ENCODE measurements at places on chromosomes 7 and 10.

DNA sequence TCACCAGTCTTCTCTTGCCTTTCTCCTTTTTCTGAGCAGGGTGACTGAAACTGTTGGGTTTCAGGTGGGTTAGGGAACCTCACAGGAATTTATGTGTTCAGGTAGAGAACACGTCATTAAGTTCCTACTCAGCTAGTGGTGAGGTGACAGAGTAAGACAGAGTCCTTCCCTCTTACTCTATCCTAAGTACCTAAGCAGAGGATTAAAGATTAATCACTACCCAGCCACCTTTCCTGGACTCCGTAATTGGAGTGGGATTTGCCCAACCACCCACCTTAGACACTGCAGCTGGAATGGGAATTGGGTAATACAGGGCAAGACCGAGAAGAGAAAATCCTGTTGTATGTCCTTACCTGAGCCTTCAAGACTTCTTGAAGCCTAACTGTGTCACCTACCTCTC is 158.1 kb downstream of the LRRC4 start:
- DNase-seq: no peak

DNA sequence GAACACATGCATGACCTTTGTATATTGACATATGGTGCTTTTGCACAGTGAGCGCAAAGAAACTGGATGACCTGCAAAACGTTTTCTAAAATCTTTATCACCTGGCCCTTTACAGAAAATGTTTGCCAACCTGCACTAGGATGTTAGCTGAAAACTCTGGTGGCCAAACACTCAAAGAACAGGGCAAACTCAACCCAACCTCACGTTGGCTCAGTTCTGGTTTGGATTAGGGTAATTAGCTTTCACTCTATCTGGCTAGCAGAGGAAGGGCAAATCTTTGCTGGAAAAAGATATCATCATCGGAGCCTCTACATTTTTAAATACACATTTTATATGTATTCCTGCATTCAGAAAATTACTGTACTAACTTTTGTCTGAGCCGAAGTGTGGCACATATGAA is 688.9 kb downstream of the PHTF2 start:
- DNase-seq: no peak

DNA sequence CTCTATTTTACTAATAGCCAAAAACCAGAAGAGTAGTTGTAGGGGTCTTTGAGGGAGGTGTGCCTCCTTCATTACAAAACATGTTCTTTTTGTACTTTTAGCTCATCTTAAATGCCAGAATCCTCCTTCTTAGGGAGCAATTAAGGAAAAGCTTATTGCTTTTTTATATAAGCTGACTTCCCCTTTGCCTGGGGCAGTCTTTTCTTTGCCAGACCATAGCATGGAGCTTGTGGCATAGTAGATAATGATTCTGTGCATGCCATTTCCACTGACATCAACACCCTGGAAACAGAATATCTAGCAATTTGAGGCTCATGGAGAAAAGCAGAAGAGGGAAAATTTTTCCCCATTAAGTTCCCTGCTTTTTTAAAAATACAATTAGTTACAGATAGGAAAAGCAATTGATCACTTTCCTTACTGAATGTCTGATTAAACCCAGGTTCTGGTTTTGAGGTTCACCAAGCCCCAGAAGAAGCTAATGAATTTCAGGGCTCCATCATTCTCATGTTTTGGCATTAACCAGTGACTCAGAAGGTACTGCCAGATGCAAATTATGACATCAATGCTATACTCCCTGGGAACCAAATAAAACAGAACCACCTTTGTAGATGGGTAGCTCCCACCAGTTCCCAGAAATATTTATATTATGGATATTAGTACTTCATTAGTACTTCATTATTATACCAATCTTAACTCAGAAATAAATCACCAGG is 410.6 kb downstream of the KCNMA1 start:
- DNase-seq: no peak

DNA sequence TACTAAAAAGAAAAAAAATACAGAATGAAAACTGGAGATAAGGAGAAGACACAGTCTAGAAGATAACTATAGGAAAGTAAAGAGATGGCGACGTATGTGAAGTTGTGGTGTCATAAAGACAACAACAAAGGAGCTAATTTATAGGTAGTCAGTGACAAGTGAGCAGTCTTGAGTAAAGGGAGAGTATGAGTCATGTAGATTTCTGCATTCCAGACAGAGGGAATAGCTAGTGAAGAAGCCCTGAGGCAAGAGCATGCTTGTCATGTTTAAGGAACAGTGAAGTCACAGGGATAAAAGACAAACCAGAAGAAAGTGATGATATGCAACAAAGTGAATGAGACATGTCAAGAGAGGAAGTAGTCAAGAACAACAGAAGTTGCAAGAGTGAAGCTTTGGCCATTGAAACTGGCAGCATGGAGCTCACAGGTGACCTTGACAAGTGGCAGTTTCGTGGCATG is 2.3 kb upstream of the MIOS start:
- DNase-seq: no peak

GRCh38 chr7:50303335-50304128 is 984 bp upstream of the IKZF1 start:
- DNase-seq: no peak

GRCh38 chr7:130149281-130150139 is 55.7 kb downstream of the TMEM209 start:
- no peak for DNase-seq

DNA sequence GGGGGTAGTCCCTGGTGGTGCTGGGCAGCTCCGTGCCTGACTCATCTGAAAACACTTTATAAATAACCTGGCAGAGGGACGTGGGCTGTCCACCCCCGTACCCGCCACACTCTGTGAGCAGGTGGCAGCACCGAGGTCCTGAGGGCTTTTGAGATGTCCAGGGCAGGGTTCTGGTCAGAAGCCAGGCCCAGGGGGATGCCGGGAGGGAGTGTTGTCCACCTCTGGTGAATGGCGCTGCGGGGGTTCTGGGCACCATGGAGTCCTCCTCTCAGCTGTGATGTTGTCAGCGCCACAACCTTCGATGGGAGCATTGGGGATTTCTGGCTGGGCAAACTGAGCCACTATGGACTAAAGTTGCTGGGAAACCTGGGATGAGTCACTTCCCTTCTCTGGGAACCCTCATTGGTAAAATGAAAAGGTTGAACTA is 27.4 kb upstream of the GOLGA7B start:
- DNase-seq: no peak

GRCh38 chr7:38561166-38561565 is 70.0 kb downstream of the AMPH start:
- no peak for DNase-seq

DNA sequence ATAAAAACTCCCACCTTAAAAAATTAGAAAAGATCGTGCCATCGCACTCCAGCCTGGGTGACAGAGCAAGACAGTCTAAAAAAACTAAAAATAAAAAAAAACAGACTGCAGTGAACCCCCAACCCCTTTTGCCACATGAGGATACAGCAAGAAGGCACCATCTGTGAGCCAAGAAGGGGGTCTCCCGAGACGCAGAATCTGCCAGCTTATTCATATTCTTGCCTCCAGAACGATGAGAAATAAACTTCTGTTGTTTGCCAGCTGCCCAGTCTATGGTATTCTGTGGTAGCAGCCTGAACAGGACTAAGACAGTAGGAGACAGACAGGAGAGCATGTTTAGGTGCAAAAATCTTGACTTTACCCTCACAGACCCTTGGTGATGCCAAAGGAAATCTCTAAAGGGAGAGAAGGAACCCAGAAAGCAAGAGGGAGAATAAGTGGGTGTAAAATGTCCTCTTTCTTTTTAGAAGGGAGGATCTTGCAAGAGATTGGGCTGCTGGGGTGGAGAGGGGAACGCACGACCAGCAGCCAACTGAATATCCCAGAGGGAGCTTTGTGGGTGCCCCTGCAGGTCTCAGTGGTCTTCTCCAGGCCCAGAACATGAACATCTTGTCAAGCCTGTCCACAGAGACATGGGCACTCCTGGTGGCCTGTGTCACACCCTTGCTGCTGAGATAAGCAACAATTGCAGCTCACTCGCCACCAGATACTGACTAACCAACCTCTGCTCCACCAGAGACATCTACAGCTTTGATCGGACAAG is 400.7 kb upstream of the FOXK1 start:
- DNase-seq: no peak

DNA sequence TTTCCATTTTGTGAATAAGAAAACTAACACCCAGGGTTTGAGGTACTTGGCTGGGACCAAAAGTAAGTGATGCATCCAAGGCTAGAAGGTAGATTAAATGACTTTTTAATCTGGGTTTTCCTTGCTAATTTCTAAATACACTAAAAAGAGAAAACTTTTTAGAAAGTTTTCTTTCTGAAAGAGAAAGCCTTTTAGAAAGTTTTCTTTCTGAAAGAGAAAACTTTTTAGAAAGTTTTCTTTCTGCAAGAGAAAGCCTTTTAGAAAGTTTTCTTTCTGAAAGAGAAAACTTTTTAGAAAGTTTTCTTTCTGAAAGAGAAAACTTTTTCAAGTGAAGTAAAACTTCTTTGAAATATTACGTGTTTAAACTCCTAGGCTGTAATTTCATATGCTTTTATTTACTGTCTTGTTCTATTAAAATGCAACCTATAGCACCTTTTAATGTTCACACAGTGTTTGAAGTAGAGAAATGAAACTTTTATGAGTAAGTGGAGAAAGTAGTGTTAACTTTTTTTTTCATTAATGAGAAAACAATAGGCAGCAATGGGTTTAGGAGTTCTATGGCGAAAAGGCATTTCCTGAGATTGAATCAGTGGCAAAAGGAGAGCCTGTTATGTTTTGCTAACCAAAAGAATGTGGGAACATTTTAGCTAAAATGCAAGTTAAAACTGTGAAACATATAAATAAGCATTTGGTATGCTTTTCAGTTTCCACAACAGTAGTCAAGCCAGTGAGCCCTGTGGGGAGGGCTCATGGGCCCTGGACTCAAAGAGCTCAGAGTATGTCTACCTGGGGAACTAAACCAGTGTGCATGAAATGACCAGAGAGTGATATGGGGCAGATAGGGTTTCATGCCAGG is 103.7 kb downstream of the RBM20 start:
- no peak for DNase-seq

DNA sequence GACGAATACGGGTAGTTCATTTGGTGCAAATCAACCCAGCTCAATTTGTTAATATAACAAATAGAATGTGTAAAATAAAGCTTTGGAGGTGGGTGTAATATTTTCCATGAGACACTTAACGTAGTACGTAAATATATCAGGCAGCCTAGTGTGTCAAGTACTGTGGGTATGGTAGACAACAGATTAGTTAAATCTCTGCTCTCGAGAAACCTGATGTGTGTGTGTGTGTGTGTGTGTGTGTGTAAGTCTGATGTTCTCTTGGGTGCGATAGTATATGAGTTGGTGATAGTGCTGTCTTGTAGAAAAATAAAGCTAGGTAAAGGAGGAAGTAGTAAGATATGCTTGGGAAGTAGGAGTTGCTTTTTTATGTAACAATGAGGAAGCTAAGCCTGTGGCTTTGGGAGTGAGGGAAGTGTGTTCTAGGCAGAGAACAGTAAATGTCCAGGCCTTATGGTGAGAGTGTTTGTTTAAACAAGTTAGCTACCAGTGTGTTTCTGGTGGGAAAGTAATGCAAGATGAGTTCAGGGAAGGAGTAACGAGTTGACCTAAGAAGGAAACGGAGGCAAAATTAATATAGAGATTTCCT is 26.1 kb downstream of the WAC start:
- DNase-seq: no peak

DNA sequence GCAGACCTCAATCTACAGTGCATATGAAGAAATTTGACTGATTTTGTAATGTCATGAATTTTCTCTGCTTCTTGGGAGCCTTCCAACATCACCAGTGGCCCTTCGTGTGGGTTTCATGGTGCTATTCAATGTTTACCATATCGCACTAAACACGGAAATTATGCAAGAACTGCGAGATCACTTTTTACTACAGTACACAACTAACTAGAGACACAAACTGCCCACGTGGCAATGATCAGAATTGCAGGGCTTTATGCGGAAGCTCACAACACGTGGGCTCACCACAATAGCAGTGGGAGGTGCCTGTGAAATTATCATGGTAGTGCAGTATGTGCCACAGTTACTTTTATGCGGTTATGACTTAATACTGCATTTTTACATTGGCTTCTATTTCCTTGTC is 449.7 kb upstream of the KLF6 start:
- DNase-seq: peak; percentile 2

DNA sequence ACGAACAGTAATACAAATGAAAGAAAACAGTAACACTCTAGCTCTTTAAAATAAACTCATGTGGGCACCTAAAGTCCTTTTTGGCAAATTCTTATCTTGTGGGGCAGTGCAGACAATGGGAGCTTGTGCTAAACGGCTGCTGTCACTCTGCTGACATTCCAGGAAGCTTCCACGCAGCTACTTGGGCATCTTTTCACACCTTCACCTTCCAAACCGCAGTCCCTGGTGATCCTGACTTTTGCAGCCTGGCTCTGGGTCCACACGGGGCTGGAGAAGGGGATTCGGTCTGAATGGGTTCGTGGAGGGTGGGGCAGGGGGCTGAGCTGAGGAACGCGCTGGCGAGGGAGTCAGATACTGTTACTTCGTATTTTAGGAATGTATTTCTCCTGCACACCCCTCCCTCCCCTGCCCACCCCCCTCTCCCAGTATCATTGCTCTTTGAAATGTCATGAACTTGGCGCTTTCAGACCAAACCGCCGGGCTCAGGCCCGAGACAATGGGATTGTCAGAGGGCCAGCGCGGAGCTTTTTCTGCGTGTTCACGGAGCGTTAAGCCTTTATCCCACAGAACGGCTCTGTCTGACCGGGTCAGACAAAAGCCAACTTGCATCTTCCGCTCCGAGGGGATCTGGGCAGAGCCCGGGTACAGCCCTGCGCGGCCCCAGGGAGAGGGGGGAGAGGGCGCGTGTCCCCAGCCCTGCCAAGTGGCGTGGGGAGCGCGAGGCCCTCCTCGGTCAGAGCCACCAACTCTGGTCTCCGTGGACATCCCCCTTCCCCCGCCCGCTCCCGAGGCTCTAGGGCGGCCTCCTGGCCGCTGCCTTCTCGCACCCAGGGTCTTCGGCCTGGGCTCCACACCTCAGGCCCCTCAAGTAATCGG is 76.7 kb upstream of the EN2 start:
- no peak for DNase-seq

DNA sequence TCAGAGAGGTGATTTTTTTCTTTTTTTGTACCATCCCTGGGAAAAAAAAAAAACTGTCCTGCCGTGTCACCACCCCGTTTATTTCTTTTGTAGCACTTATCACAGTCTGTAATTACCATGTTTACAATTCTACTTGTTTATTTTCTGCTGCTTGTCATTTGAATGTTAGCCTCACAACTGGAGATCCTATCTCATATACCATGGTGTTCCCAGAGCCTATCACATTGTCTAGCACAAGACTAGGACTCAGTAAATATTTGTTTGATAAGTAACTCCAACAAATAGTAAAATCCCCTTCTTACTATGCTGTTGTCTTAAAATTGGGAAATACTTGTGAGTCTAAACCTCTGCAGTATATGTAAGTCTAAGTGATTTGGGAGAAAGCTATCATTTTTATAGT is 36.0 kb downstream of the MKLN1 start:
- DNase-seq: no peak

- DNase-seq: no peak
Observed at GRCh38 chr7:112308974-112309373, 102.5 kb downstream of the ZNF277 start.

GRCh38 chr10:32318476-32318896 is 28.5 kb downstream of the EPC1 start:
- no peak for DNase-seq

All from effector CD8-positive, alpha-beta T cell (primary cell).